NCI-H2081 treated with DMSO at 0.1 percent for 48 hours (cell line): ENCODE measurements at places on chromosomes 12 and 14.

GRCh38 chr12:78018171-78018910 lies 187.6 kb downstream of the NAV3 start:
- DNase-seq, result no peak

DNA sequence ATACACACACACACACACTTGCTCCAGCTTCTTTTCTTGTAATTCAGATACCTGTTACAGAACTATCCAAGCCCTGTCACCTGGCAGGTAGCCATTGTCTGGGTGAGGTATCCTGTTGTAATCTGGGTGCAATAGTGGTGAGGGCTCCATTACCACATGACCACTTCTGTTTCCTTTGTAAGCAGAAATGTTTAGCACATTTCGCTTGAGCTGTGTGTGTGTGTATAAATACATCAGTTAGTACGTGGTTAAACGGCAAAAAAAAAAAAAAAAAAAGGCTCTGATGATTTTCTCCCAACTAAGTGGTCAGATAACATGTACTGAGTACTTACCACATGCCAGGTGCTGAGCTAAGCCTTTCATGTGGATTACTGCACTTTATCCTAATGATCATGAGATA lies 129.3 kb upstream of the SSTR1 start:
- DNase-seq, result no peak

DNA sequence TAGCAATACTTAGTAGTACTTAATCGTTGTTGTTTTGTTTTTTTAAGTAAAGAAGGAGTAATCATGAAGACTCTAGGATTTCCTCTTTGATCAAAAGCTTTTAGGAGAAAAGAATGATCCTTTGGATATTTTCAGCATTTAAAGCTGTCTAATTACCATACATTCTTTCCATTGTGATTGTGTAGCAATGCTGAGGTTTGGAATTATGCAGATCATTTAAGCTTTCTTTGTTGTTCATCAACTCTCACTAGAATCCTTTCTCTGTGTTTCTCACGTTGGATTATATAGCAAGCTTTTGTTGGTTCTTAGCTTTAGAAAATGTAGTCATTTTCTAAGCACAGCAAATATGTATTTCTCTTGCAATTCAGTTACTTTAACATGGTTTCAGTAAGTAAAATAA lies 25.8 kb downstream of the CCDC91 start:
- no peak for DNase-seq

DNA sequence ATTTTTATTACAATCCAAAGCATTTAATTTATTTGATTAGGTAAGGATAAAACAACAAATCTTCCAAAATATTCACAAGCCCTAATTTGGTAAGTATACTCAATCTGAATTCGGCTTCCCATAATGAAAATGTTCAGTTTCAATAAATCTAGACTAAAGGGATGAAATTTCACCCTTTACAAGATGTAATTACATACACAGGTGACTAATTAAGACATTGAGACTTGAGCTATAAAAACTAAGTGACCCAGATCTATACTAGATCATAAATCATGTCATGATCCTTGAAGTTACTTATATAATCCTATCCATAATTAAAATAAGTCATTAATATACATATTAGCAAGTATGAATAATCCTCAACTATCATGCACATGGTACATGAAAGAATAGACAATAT lies 36.6 kb downstream of the LRP6 start:
- no peak for DNase-seq

- DNase-seq, result no peak
Measured at GRCh38 chr12:6460751-6461371, 9.0 kb downstream of the TAPBPL start.
